Sciatic nerve (tissue), 2 donors: ENCODE measurements at places on chromosomes 7 and 10. TPM values are rescaled to one million over a fixed set of nuclear protein-coding genes. Genes with fewer than 3 reads are reported as not detected.

The IKZF1 gene
- 20.1 TPM for total RNA-seq

The GRID1 gene
- 15.4 TPM for total RNA-seq

GRCh38 chr7:8133188-8133848 is 128.6 kb downstream of the ICA1 start:
- no peak for DNase-seq

DNA sequence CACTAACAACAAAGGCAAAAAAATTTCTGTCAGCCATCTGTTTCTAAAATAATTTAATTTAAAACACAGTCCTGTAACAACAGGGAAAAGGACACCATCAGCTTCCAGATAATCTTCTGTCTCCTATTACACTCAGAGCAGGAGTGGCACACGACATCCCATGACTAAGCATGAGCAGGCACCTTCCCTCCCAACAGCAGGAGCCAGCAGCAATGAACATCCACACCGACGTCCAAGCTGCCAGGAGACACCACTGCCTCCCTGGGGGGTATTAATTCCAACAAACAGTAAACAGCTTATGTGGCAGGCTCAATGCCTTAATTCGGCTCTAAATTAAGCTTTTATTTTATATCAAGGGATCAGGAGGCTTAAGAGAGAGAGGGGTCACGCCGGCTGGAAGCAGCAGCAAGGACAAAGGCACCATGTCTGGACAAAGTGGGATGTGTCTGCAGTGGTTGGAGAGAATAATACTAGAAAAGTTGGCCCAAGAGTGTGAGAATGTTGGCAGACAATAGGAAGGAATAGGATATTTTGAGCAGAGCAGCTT is 45.7 kb downstream of the KIAA1549 start:
- no peak for DNase-seq

- no peak for DNase-seq
These were observed 78.5 kb downstream of the APBB1IP start for GRCh38 chr10:26516540-26517101.

DNA sequence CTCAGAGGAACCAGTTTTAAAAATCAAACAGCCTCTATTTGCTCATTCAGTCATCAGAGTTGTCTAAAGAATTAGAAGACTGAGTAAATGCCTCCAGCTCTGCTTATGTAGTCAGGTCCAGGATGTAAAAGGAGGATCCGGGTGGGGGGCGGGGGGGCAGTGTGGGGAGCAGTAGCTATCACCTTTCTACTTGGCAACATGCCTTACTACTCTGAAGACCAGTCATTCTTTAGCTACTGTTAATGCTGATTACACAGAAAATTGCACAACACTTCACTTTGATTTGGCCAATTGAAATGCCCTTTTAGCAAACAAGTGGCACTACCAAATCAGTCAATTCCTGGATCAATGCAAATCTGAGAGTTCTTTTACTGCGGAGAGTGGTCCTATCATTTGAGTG is 164.2 kb downstream of the NXPH1 start:
- no peak for DNase-seq

The NOC3L gene
- total RNA-seq, result 22.4 TPM
